ENCODE measurements at places on chromosomes 5 and 9. TPM values are rescaled to one million over a fixed set of nuclear protein-coding genes. Genes with fewer than 3 reads are reported as not detected.

GRCh38 chr5:139431706-139432105 lies 7.6 kb downstream of the DNAJC18 start:
- no peak for DNase-seq

- no peak for DNase-seq
Measured at GRCh38 chr5:20678814-20679298, 690.9 kb upstream of the CDH18 start.

DNA sequence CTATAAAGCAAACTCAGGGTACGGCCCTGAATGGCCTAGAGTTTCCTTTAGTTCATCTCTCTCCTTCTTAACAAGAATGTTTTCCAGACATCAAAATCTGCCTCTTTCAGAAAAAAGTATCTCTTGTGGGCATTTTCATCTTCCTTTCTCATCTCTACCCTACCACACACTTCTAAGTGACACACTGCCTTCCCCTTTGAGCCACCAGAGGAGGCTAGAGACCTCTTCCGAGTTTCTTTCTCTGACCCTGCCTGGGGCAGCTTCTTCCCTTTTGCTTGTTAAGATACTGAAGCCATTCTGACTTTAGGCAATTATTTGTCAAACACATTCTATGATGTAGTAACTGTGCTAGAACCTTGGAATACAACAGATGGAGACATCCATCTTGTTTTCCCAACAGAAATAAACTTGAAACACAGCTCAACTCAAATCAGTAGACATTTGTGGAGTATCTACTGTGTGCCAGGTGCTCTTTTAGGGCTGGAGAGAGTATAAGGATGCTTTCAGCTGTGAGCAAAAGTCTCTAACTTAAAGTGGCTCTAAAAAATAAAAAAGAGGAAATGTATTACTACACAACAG lies 8.6 kb upstream of the SV2C start:
- DNase-seq: no peak

DNA sequence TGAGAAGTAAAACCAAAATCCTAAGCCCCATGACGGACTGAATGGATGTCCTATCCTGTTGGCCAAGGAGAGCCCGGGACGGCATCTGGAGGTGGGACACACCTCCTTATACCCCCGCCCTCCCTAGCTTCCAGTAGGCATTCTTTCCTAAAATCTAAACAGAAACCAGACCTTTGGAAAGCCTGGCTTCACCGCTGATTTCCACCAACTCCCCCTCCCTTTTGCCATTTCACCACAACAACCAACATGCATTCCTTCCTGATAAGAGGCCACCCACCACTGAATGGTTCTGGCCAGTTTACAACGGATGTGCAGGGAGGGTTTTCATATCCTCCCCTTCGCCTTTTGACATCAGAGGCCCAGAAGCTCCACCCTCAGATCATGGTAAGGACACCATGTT lies 9.2 kb upstream of the RARS1 start:
- DNase-seq: no peak

DNA sequence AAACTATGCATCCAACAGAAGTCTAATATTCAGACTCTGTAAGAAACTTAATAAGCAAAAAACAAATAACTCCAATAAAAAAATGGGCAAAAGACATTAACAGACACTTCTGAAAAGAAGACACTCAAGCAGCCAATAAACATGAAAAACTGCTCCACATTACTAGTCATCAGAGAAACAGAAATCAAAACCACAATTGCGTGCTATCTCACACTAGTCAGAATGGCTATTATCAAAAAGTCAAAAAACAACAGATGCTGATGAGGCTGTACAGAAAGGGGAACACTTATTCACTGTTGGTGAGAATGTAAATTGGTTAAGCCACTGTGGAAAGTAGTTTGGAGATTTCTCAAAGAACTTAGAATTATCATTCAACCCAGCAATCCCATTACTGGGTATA lies 101.2 kb upstream of the TRIM32 start:
- no peak for DNase-seq

GRCh38 chr5:135578305-135578684 lies 496 bp downstream of the CXCL14 start:
- DNase-seq: no peak

GRCh38 chr5:172509405-172509781 lies 55.1 kb upstream of the SH3PXD2B start:
- DNase-seq: no peak

DNA sequence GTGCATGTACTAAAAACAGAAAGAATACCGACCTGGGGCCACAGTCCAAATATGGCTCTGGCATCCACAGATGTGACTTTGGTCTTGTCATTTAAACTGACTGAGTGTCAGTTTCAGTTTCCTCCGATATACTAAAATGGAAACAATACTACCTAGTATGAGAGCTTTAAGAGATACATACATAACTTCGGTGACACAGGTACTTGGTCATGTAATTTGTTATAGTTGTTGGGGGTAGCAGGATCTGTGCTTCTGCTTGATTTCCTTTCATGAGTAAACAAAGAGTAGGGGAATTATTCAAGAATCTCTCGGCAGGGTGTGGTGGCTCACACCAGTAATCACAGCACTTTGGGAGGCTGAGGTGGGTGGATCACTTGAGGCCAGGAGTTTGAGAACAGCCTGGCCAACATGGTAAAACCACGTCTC lies 32.1 kb downstream of the MTMR12 start:
- no peak for DNase-seq

GRCh38 chr5:3020426-3020825 lies 268.9 kb upstream of the IRX2 start:
- no peak for DNase-seq

GRCh38 chr5:157450024-157450423 lies 10.0 kb upstream of the NIPAL4 start:
- DNase-seq: no peak

DNA sequence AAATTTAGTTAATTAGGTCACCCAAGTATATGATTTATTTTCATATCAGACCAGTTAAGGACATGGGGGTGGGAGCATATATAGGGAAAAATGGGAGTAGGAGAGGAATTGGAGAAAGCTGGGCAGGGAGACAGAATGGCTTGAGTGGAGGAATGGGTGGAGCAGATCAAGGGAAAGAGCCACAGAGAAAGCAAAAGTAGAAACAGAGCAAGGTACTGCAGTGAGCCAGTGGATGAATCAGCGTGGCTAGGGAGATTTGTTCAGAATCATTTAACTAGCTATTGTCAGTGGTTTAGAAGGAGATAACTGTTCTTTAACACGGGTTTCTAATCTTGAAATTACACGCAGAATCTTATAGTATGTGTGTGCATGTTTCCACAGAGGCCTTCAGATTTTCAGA lies 37.4 kb downstream of the SNX24 start:
- no peak for DNase-seq

- no peak for DNase-seq
Measured at GRCh38 chr5:124948754-124949275, 202.4 kb upstream of the ZNF608 start.

DNA sequence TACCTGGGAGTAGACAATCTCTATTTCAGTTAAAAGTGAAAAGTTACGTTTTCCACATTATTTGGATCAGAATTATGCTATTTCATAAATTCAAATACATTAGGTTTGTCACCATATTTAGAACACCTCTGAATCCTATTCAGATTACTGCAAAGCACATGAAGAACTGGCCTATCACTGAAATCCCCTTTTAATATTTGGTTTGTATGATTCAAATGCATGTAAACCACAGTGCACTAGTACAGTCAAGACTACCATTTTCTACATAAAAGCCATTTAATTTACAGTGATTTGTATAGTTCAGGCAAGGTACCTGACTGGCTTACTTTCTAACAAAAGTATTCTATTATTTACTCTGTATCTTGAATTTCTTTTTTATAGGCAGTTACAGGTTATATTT lies 212.5 kb downstream of the MEF2C start:
- DNase-seq: no peak

DNA sequence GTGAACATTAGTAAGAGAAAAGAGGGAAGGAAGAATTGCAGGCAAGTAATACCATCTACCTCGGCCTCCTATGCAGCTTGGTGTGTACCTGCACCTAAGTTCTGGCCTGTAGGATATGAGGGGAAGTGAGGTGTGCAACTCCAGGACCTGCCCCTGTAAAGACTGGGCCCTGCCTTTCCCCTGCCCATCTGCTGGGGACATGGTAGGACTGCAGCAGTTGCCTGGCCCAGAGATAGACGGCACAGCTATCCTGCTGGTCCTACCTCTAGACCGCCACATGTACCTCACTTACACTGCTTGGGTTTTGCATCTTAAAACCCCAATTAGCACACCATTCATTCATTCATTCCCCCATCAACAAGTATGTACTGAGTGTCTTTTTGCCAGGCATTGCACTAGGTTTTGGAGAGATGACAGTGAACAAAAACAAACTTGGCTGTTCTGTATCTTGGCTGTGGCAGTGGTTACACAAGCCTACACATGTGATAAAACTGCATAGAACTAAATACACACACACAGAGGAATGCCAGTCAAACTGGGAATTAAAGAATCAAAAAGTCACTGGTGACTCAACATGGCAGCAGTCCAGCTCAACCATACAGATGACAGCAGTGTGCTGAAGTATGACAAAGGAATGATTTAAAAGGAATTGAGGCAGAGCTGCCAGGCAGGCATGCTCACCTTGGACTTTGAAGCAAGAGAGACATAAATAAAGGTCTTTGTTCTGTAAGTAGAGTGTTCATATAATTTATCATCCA lies 23.3 kb upstream of the MGAT1 start:
- DNase-seq: no peak

DNA sequence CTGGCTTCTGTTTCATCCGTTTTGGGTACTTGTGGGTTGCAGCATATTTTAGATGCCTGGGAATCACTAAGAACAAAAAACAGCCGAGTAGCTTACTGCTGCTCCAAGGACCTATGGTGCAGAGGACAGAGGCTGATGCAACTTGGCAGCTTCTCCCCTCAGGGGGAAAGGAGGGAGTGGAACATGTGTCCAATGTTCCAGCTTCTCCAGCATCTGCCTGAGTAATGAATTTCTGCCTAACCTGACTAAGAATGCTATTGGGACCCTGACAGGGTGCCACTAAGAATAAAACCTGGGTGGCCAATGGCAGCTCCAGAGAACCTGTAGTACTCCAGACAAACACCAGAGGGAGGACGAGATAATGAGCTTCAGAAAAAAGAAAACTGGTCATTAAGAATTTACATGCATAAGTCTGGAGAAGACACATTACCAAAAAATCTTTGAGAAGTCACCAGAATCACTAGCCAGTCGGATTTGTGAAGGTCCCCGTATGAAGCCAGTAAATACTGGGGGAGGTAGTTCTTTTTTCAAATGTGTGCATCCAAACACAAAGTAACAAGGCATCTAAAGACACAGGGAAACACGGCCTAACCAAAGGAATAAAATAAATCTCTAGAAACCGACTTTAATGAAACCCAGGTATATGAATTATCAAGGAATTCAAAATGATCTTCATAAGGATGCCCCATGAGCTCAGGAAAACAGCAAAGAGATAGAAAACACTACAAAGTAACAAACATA lies 293.5 kb downstream of the HINT1 start:
- no peak for DNase-seq

GRCh38 chr5:179416114-179416822 lies 71.0 kb upstream of the ADAMTS2 start:
- no peak for DNase-seq

- DNase-seq: no peak
Measured at GRCh38 chr5:527646-528628, 3.7 kb upstream of the SLC9A3 start.

- no peak for DNase-seq
Measured at GRCh38 chr9:27888661-27889295, 315.5 kb upstream of the C9orf72 start.

DNA sequence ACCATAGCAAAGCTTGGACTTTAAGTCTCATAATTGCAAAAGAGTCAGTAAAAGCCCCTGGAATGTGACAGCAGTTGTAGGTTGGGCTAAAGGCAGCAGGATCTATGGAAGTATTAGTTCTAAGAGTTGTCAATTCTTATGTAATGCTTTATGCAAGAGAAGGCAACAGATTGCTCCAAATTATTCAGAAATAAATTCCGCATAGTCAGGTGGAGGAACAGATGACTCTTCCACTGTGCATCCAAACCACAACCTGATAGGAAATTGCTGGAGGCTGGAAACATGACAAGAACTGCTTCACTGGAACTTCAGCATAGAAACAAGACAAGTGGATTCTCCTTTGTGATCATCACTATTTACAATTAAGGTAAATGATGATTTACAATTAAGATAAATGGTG lies 101.0 kb downstream of the STARD4 start:
- no peak for DNase-seq

Gene UGCG
- 66.9 TPM for polyA plus RNA-seq

Gene SPACA9
- 10.1 TPM for polyA plus RNA-seq

Gene TLX3
- polyA plus RNA-seq: not detected

Gene IQGAP2
- polyA plus RNA-seq: 59.4 TPM

Gene NUTM2F
- polyA plus RNA-seq: 0.11 TPM

Gene ST8SIA4
- 5.0 TPM for polyA plus RNA-seq

Gene FSTL4
- polyA plus RNA-seq: 1.2 TPM

Gene PRR16
- 2.4 TPM for polyA plus RNA-seq

Gene GRXCR2
- not detected for polyA plus RNA-seq

Gene CCNI2
- 3.7 TPM for polyA plus RNA-seq
